ENCODE measurements at places on chromosomes 5 and 9. TPM values are rescaled to one million over a fixed set of nuclear protein-coding genes. Genes with fewer than 3 reads are reported as not detected.

SPATA31A3 gene
- not detected for total RNA-seq

SLC36A2 gene
- total RNA-seq = not detected

IL11RA gene
- total RNA-seq = 8.5 TPM

FBN2 gene
- 0.08 TPM for total RNA-seq

OR1Q1 gene
- not detected for total RNA-seq

KCNIP1 gene
- not detected for total RNA-seq

GBGT1 gene
- 1.2 TPM for total RNA-seq

F2RL1 gene
- total RNA-seq = 34.6 TPM

KCNT1 gene
- not detected for total RNA-seq

CAPSL gene
- not detected for total RNA-seq

FBP2 gene
- not detected for total RNA-seq

- peaks cover 75% of the 10 kb centered on the region for H3K4me1 ChIP-seq
- no peak for DNase-seq
- H3K27me3 ChIP-seq = no peaks in the 10 kb centered on the region
- no peak overlapping the region for H3K4me3 ChIP-seq
Measured at GRCh38 chr5:139644001-139644456, 4.1 kb upstream of the CXXC5 start.

GRCh38 chr9:124423591-124423990, 8.3 kb upstream of the PSMB7 start:
- no peaks in the 10 kb centered on the region for H3K4me1 ChIP-seq
- H3K27ac ChIP-seq = no peak overlapping the region
- no peaks in the 10 kb centered on the region for H3K36me3 ChIP-seq
- no peak overlapping the region for H3K4me3 ChIP-seq

- no peak for DNase-seq
- H3K36me3 ChIP-seq = no peaks in the 10 kb centered on the region
- H3K4me3 ChIP-seq = no peak overlapping the region
- no peaks in the 10 kb centered on the region for H3K27me3 ChIP-seq
Measured at GRCh38 chr9:82356871-82357270, 368.3 kb downstream of the SPATA31D1 start.

GRCh38 chr9:5841771-5842573, 9.1 kb upstream of the ERMP1 start:
- no peaks in the 10 kb centered on the region for H3K27me3 ChIP-seq
- H3K4me1 ChIP-seq = peaks cover 86% of the 10 kb centered on the region
- H3K36me3 ChIP-seq = peaks cover 10% of the 10 kb centered on the region

GRCh38 chr9:82170866-82171265, 182.3 kb downstream of the SPATA31D1 start:
- no peak for DNase-seq
- H3K27me3 ChIP-seq = no peaks in the 10 kb centered on the region
- H3K4me1 ChIP-seq = peaks cover 10% of the 10 kb centered on the region
- H3K4me3 ChIP-seq = no peak overlapping the region

- no peak overlapping the region for H3K4me3 ChIP-seq
- H3K27ac ChIP-seq = no peak overlapping the region
- peaks cover 41% of the 10 kb centered on the region for H3K4me1 ChIP-seq
- no peaks in the 10 kb centered on the region for H3K36me3 ChIP-seq
Measured at GRCh38 chr5:79171635-79172245, 60.1 kb downstream of the BHMT start.

DNA sequence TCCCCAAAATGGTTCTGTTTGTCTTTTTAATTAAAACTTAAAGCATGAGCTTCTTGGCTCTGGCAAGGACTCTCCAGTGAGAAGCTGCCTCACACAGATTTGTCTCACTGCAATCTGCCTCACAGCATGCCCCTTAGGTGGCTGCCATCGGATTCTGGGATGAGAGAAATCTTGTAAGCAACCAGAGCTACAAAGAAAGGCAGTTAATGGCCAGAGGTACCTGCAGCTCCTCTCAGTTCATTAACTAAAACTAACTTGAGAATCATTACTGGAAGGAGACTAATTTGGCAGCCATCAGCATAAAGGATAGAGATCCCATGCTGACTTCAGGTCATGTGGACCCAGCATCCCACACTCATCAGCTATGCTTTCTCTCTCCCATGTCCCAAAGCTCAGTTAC, 220.6 kb upstream of the DMAC1 start:
- no peak overlapping the region for H3K27ac ChIP-seq
- H3K4me1 ChIP-seq = no peaks in the 10 kb centered on the region
- H3K36me3 ChIP-seq = no peaks in the 10 kb centered on the region
- H3K4me3 ChIP-seq = no peak overlapping the region

DNA sequence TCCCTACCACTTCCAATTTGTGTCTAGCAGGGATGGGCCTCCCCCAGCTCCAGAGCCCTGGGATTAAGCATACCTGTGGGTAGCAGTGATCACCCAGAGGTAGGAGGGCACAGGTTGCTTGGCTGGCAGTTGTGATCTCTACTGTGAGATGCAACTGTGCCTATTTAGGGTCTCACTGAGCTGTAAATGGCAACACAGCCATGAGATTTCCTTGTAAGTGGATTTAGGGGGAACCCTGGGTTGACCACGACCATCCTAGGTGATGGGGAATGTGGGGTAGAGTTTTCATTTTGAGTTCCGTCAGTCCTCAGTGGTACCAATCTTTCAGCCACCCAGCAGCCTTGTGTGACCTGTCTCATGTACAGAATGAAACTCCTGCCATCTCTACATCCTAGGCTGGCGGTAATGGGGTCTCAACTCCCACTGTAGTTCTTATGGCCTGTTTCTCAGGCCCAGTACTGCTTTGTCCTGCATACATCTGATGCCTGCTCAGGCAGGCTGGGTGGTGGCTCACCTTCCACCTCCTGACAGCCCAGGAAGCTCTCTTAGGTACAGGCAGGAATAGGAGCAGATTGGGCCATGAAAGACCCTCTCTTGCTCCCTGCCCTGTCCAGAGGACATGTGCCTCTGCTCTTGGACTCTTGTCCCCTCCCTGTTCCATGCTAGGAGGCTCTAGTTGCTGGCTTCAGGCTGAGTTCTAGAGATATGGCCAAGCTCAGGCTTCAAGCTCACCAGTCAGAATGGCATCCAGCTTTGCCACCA, 8.1 kb downstream of the HNRNPAB start:
- H3K36me3 ChIP-seq = peaks cover 34% of the 10 kb centered on the region
- no peaks in the 10 kb centered on the region for H3K27me3 ChIP-seq
- H3K27ac ChIP-seq = no peak overlapping the region
- H3K4me3 ChIP-seq = no peak overlapping the region
- peak; percentile 32 for DNase-seq

GRCh38 chr5:107531308-107531707, 139.4 kb downstream of the EFNA5 start:
- H3K36me3 ChIP-seq = peaks cover 3% of the 10 kb centered on the region
- H3K27me3 ChIP-seq = no peaks in the 10 kb centered on the region
- no peak for DNase-seq
- no peak overlapping the region for H3K4me3 ChIP-seq

- no peak overlapping the region for H3K27ac ChIP-seq
- no peak overlapping the region for H3K4me3 ChIP-seq
- no peaks in the 10 kb centered on the region for H3K4me1 ChIP-seq
- DNase-seq = peak; percentile 26
- H3K36me3 ChIP-seq = no peaks in the 10 kb centered on the region
Measured at GRCh38 chr5:122500245-122501088, 188.4 kb downstream of the SNCAIP start.

DNA sequence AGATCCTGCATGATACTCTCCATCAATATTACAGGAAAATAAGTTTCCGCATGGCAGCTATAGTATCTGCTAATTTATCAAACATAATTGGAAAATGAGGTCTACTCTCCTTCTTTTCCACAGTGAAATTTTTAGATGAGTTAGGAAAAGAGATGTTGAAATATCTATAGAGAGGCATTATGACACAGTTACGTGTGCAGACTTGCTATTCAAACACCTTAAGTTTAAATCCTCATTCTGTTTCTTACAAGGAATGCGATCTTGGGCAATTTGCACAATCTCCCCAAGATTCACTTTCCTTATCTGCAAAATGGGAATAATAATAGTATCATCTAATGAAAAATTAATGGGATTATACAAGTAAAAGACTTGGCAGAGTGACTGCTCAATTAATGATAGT, 91.7 kb upstream of the SLCO6A1 start:
- no peak overlapping the region for H3K4me3 ChIP-seq
- H3K27me3 ChIP-seq = no peaks in the 10 kb centered on the region
- no peaks in the 10 kb centered on the region for H3K36me3 ChIP-seq
- H3K27ac ChIP-seq = no peak overlapping the region

GRCh38 chr5:99369797-99370593, 441.2 kb upstream of the CHD1 start:
- H3K27ac ChIP-seq = no peak overlapping the region
- H3K4me1 ChIP-seq = no peaks in the 10 kb centered on the region
- H3K4me3 ChIP-seq = no peak overlapping the region

GRCh38 chr5:115341745-115342144, 45.3 kb upstream of the CCDC112 start:
- no peak for DNase-seq
- H3K4me3 ChIP-seq = no peak overlapping the region
- H3K27me3 ChIP-seq = no peaks in the 10 kb centered on the region
- H3K27ac ChIP-seq = no peak overlapping the region

DNA sequence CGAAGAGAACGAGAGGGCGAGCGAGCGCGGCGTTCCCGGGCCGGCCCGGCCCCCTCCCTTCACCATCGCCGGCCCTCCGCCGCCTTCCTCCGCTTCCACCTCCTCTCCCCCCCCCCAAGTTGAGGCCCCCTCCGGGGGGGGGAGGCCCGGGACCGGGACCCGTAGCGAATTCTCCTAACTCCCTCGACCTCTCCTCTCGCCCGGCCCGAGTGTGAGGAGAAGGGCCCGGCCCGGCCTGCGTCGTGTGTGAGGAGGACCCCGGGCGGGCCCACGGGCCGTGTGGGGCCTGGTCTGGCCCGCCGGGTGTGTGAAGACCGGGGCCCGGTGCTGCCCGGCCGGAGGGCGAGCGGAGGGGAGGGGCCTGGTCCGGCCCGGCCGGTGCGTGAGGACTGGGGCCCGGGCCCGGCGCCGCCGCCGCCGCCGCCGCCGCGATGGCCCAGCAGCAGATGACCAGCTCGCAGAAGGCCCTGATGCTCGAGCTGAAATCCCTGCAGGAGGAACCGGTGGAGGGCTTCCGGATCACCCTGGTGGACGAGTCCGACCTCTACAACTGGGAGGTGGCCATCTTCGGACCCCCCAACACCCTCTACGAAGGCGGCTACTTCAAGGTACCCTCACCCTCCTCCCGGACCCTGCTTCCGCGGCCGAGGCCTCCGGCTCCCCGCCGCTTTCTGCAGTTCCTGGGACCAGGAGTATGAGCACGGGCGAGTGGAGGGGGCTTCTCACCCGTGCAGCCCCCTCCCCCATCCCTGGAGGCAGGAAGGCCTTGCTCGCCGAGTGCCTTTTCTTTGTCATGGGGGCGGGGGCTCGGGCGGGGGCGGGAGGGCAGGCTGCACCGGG, 587 bp downstream of the UBE2R2 start:
- peak overlapping the region; percentile 96 for H3K27ac ChIP-seq
- no peaks in the 10 kb centered on the region for H3K27me3 ChIP-seq
- peak overlapping the region; percentile 74 for H3K4me3 ChIP-seq
- no peaks in the 10 kb centered on the region for H3K36me3 ChIP-seq
- DNase-seq = peak; percentile 38

DNA sequence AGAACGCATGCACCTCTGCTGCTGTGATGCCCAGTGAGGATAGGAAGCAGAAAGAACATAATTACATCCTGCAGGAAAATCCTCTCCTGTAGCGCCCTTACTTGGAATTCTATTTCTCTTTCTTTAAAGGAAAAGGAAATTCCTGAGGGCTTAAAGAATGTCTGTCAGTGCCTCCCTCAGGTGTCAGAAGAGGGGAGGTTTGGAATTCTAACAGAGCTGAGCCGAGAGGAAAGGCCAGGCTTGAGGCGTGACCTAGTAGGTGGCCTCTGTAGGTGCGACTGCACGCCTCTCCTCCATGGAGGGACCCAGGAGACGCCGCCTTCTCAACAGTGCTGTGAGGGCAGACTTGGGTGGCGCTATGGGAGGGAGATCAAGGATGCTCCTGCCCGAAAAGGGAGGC, 55.9 kb upstream of the ERCC6L2 start:
- H3K4me3 ChIP-seq = no peak overlapping the region
- peaks cover 22% of the 10 kb centered on the region for H3K4me1 ChIP-seq
- no peaks in the 10 kb centered on the region for H3K36me3 ChIP-seq
- no peak overlapping the region for H3K27ac ChIP-seq
- no peak for DNase-seq

- DNase-seq = no peak
- no peak overlapping the region for H3K27ac ChIP-seq
- no peaks in the 10 kb centered on the region for H3K36me3 ChIP-seq
- H3K27me3 ChIP-seq = no peaks in the 10 kb centered on the region
- H3K4me1 ChIP-seq = 0 out of 2 replicates have a peak, but pooled peaks cover 6% of the 10 kb centered on the region
Measured at GRCh38 chr9:82410866-82411265, 422.3 kb downstream of the SPATA31D1 start.

GRCh38 chr5:766666-767431, 17.7 kb downstream of the ZDHHC11B start:
- H3K4me3 ChIP-seq = no peak overlapping the region
- peaks cover 68% of the 10 kb centered on the region for H3K27me3 ChIP-seq

GRCh38 chr5:130213607-130214006, 309.3 kb downstream of the CHSY3 start:
- H3K27ac ChIP-seq = no peak overlapping the region
- no peaks in the 10 kb centered on the region for H3K27me3 ChIP-seq
- DNase-seq = no peak
- H3K4me1 ChIP-seq = no peaks in the 10 kb centered on the region
- no peaks in the 10 kb centered on the region for H3K36me3 ChIP-seq
- H3K4me3 ChIP-seq = no peak overlapping the region

GRCh38 chr9:93945400-93946337, 9.5 kb downstream of the BARX1 start:
- H3K27me3 ChIP-seq = peaks cover 81% of the 10 kb centered on the region
- H3K27ac ChIP-seq = no peak overlapping the region
- H3K4me1 ChIP-seq = no peaks in the 10 kb centered on the region
- DNase-seq = no peak
- no peak overlapping the region for H3K4me3 ChIP-seq
- H3K36me3 ChIP-seq = no peaks in the 10 kb centered on the region

DNA sequence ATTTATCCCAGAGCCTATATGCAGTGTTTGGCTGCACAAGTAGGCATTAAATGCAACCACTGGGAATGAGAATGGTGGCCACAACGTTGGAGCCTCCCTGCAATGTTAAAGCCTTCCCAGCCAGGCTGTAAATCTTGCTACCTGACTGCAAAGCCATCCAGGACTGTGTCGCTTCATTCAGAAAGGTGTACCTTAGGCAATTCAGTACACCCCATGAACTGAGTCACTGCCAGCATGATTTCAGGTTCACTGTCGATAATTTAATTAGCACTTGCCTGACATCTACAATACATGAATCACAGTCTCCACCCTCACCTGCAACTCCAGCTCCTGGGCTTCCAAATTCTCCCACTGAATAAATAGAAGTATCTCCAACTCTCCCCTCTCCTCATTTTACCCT, 108.4 kb downstream of the SLIT3 start:
- H3K4me3 ChIP-seq = no peak overlapping the region
- no peaks in the 10 kb centered on the region for H3K4me1 ChIP-seq
- no peak for DNase-seq
